ENCODE measurements at places on chromosomes 3 and 15.

DNA sequence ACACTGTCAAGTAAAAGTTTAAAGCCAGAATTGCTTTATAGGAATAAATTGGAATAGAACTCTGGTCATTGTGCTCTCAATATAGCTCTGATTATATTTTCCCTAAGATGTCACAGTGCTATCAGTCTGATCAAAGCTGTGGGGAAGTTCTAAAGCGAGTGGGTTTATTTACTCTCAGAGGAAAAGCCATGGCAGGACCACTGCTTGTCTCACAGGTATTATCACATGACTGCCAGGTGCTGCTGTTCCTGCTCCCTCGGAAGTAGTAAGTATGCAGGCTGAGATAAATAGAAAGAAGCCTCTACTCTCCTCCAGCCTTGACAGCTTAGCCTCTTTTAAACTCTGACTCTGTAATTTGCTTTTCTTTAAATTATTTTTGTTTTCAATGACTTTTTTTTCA is 49.1 kb upstream of the UTS2B start:
- no peak for DNase-seq

GRCh38 chr15:83504365-83504764 is 57.2 kb downstream of the SH3GL3 start:
- no peak for DNase-seq

DNA sequence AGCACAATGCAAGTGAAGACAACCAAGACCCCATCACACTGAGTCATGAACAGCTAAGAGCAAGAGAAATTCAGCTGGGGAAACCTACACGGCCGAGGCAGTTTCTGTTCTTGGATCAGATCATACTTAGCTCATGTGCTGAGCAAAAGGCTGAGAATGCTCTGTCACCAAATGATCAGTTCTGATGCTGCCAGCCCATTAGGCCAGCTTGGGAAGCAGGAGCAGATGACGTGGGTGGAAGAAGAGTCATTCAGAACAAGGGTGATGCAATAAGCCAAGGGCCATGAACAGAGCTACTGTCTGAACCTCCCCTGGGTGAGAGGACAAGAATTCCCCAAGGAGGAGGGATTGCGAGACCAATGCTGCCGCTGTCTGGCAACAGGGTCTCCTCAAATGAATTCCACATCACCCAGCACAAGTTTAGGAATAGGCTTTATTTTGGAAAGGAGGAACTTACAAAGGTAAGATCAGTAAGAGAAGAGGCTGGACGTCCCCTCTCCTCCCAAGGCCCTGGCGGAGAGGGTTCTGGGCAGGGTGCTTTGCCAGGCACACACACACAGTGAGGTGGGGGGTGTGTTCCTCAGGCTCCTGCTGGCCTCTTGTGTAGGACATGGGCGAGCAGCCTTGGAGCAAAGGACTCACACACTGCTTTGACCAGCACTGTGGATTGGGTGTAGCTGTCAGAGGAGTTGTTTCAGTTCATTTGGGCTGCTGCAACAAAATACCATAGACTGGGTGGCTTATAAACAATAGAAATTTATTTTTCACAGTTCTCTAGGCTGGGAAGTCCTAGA is 65.6 kb upstream of the CTXND1 start:
- no peak for DNase-seq

GRCh38 chr15:62278534-62278933 is 113.4 kb upstream of the C2CD4B start:
- no peak for DNase-seq

DNA sequence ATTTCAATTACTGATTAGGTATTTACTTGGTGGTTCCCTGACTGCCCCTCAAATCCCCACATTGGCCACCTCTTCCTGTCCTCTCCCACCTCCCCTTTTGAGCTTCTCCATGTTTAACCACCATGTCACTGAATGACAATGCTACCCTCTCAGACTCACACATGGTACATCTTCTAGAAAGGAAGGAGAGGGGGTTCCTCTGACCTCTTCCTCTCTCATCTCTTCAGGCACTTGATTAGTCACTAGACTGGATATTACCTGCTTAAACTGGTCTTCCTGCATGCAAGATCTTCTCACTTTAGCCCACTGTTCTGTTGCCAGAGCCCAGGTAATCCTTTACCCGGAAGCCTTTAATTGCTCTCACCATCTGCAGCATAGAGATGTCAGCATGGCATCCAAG is 64.9 kb downstream of the DIPK2A start:
- DNase-seq, result no peak

GRCh38 chr3:55497250-55497649 is 10.1 kb upstream of the WNT5A start:
- no peak for DNase-seq

DNA sequence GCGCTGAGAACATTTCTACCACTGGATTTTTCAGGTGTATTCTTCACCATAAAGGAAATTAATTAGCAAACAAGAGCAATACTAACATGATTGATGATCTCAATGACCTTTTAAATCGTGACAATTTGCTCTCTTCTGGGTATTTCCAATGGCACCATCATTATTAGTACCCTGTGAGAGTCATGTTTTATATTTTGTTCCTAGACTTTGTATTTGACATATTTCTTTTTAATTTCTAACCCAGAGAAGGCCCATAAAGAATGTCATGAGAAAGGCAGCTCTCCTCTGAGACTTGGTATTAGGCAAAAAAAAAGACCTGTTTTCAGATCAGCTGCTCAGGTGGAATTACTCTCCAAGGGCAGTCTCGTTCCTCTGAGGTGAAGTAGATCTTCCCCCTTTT is 1253.4 kb downstream of the ROBO2 start:
- no peak for DNase-seq

GRCh38 chr15:91472316-91472756 is 372.3 kb downstream of the SV2B start:
- no peak for DNase-seq

GRCh38 chr3:31193871-31194270 is 299.4 kb upstream of the GADL1 start:
- no peak for DNase-seq

GRCh38 chr15:98455904-98456303 is 192.4 kb upstream of the IGF1R start:
- DNase-seq, result no peak

DNA sequence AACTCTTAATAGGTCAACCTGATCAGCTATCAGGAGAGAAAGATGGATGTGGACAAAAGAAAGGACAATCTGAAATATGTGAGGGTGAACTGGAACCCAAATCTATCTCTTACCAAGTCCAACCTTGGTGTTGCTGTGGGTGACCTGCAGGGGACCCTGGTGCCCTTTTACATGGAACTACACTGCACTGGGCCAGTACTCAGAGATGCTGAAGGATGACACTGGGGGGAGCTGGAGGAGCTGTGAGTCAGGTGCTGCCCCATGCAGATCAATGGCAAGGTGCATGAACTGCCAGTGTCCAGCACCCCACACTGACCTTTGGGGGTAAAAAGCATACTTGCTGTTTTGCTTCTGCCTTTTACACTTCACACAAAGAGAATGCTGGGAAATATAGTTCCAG is 55.6 kb upstream of the TBC1D5 start:
- no peak for DNase-seq

DNA sequence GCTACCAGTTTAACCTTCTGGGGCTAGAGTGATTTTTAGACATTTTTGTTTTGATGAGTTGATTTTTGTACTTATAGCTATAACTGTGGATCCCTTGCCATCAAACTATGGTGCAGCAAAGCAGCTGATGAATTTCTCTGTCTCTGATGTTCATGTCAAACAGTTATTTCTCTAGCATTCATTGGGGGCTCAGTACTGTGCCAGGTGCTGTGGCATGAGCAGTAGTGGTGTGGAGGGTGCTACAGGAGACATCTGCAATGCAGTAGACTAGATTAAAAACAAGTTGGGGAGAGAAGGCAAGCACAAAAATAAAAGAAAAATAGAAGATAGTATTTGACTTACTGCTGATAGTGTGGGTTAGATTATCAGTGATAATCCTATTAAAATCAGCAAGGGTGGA is 95.3 kb downstream of the AKAP13 start:
- DNase-seq, result no peak

GRCh38 chr15:60135961-60136360 is 131.8 kb downstream of the FOXB1 start:
- no peak for DNase-seq

GRCh38 chr3:125694761-125695294 is 99.5 kb upstream of the OSBPL11 start:
- no peak for DNase-seq

DNA sequence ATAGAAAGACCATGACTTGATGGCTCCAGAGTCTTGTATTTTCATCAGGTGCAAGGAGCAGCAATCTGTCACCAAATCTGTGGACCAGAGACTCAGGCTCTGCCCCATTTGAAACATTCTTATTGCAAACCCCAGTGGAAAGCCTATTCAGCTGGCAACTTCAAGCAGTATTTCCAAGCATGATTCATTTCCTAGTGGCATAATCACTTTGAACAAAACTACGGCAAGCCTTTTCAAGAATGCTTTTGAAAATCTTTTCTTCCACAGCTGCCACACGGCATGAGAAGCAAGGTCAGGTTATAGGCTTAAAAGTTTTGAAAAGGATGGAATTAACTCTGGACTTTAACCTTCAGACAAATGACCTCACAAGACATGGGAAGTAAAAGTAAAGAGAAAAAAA is 122.0 kb upstream of the BFSP2 start:
- no peak for DNase-seq

DNA sequence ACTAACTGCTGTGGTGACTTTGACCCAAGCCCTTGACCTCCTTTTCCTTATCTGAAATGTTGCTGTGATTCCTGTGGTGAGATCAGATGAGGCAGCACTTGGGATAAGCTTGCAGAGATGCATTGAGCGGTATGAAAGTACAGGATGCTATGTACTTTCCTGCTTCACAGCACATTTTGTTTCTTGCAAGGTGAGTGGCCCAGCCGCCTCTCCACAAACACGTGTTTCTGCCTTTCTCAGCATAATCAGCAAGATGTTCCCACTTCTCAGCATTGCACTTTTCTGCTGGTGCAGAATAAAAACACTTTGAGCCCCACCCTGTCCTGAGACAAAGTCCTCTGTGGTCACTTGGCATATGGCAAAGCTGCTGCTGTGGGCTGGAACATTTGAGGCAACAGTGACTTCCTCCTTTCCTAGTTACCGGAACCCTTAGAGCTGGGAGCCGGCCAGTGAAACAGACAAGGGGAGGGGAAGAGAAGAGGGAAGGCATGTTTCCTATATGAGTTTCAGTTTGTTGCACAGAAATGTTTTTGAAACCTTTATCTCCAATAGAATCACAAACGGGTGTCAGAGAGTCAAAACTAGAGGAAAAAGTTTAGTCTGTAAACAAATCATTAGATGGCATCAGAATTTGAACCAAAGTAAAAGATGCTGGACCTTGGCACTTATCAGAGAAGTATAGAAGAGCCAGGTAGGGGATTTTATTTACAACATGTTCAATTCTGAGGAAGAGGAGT is 5.0 kb downstream of the NUDT16 start:
- no peak for DNase-seq

DNA sequence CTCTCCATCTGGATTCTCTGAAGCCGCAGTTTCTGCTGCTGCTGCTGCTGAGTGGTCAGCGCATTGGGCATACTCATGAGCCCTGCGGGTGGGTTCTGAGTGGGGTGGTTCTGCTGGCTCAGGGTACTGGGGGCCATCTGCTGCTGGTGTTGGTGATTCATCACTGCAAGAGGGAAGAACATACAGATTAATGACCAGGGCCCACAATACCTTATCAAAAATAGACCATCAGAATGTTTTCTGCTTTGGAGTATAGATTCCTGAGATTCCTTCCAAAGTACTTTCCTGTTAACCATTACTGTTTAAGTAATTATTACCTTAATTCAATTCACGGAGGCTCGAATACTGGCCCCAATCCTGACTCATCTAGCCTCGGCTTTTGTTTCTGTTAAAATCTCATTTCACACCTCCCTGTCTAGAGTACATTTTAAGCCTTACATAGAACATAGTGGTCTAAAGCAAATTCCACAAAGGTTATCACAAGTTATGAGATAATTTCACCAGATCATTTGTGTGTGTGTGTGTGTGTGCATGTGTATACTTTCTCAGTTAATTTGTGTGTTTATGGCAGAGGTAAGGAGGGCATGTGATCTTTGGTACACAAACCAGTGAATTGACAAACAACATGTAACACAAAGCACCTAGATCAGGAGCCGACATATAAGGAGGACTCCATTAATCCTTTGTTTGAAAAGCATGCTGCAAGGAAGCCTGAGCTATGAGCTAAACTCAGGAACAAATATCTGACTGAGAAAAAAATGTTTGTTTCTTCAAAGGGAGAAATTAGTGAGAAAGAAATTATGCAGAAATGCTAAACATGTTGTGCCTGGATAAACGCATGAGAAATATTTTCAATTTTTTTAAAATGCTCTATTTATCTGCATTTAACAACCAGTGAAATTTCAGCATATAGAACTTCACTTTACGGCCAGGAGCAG is 68.1 kb downstream of the TM4SF4 start:
- DNase-seq, result no peak

DNA sequence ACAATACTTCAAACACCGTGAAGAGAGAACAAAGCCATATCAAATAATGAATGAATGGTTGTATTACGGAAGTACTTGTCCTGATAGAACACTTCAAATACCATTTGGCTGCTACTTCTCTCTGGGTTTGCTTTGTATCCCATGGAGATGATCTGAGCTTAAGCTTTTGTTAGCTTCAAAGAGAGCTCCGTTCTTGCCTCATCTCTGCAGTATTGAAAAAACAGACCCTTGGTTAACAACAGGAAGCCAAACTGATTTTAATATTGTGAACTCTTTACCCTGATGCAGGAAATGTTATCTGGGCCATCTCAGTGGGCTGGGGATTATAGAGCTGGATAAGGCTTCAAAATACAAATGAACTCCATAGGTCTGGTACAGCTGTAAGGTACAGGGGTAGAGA is 101.0 kb downstream of the CHL1 start:
- DNase-seq, result no peak

GRCh38 chr3:124653797-124654469 is 76.3 kb upstream of the UMPS start:
- DNase-seq, result no peak

- DNase-seq, result no peak
These were observed 62.3 kb downstream of the PPARG start for GRCh38 chr3:12351145-12351544.

- no peak for DNase-seq
These were observed 205.5 kb upstream of the CD96 start for GRCh38 chr3:111336511-111336910.
